ENCODE measurements at places on chromosomes 11 and 22.

- peaks cover 12% of the 10 kb centered on the region for H3K27me3 ChIP-seq
- DNase-seq: no peak
- H3K36me3 ChIP-seq: no peaks in the 10 kb centered on the region
These were observed 71.3 kb upstream of the FGF3 start for GRCh38 chr11:69890476-69890875.

GRCh38 chr11:86629045-86629706, 43.2 kb downstream of the ME3 start:
- DNase-seq: no peak
- H3K27me3 ChIP-seq: no peaks in the 10 kb centered on the region
- no peak overlapping the region for H3K27ac ChIP-seq
- no peaks in the 10 kb centered on the region for H3K4me1 ChIP-seq
- H3K36me3 ChIP-seq: no peaks in the 10 kb centered on the region

DNA sequence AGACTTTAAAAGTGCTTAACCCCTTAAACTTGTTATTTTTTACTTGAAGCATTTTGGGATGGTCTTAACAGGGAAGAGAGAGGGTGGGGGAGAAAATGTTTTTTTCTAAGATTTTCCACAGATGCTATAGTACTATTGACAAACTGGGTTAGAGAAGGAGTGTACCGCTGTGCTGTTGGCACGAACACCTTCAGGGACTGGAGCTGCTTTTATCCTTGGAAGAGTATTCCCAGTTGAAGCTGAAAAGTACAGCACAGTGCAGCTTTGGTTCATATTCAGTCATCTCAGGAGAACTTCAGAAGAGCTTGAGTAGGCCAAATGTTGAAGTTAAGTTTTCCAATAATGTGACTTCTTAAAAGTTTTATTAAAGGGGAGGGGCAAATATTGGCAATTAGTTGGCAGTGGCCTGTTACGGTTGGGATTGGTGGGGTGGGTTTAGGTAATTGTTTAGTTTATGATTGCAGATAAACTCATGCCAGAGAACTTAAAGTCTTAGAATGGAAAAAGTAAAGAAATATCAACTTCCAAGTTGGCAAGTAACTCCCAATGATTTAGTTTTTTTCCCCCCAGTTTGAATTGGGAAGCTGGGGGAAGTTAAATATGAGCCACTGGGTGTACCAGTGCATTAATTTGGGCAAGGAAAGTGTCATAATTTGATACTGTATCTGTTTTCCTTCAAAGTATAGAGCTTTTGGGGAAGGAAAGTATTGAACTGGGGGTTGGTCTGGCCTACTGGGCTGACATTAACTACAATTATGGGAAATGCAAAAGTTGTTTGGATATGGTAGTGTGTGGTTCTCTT, 2.8 kb downstream of the MALAT1 start:
- H3K4me1 ChIP-seq: peaks cover 35% of the 10 kb centered on the region
- H3K27me3 ChIP-seq: peaks cover 1% of the 10 kb centered on the region
- H3K36me3 ChIP-seq: peaks cover 33% of the 10 kb centered on the region
- DNase-seq: no peak

GRCh38 chr22:27405672-27406388, 395.7 kb downstream of the MN1 start:
- H3K4me1 ChIP-seq: peaks cover 4% of the 10 kb centered on the region
- H3K27ac ChIP-seq: no peak overlapping the region
- H3K4me3 ChIP-seq: no peak overlapping the region

- H3K4me3 ChIP-seq: no peak overlapping the region
- DNase-seq: no peak
- H3K36me3 ChIP-seq: no peaks in the 10 kb centered on the region
- H3K27ac ChIP-seq: no peak overlapping the region
These were observed 127.5 kb downstream of the SIK3 start for GRCh38 chr11:116970485-116971292.

DNA sequence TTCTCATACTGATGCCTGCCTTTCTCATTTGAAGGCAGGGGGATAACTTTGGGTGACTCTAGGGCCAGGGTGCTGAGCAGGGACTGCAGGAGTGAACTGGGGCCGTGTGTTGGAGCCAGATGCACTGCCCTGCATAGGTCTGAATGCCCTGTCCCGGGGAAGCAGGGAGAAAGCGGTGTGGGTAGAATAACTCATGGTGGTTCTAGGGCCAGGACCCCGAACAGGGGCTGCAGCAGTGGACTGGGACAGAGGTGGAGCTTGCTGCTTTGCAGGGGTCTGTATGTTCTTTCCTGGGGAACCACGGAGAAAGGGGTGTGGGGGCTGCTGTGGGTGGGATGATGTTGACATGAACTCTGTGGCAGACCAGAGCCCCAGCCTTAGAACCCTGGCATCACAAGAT, 52.9 kb downstream of the GAB4 start:
- H3K4me1 ChIP-seq: peaks cover 2% of the 10 kb centered on the region
- no peaks in the 10 kb centered on the region for H3K27me3 ChIP-seq
- H3K4me3 ChIP-seq: no peak overlapping the region
- DNase-seq: no peak

DNA sequence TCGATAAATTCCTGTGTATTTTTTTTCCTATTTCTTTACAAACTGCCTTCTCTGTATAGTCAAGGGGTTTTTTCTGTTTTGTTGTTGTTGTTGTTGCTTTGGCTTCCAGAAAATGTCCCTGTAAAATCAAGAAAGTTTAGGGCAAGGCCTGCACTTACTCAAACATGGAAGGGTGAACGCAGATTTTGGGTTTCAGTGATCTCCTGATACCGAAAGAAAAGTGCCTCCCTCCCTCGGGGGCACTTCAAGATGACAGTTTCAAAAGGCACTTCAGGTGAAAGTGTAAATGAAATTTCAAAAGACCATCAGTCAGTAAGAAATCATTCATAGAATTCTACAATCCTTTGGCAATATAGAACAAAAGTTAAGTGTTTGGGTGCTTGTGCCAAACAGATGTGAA, 43.4 kb upstream of the TMPRSS4 start:
- H3K27me3 ChIP-seq: no peaks in the 10 kb centered on the region
- H3K27ac ChIP-seq: no peak overlapping the region
- no peak for DNase-seq
- peaks cover 10% of the 10 kb centered on the region for H3K4me1 ChIP-seq
- H3K4me3 ChIP-seq: no peak overlapping the region

DNA sequence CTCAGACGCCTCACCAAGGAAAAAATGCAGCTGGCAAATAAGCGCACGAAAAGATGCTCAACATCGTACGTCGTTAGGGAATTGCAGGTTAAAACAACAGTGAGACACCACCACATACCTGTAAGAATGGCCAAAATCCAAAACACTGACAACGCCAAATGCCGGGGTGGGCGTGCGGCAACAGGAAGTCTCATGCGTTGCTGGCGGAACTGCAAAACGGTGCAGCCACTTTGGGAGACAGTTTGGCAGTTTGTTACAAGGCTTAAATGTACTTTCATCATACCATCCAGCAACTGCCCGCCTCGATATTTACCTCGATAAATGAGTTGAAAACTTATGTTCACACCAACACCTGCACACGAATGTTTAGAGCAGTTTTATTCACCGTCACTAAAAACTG, 7.5 kb upstream of the CTSD start:
- no peak for DNase-seq
- H3K27me3 ChIP-seq: peaks cover 1% of the 10 kb centered on the region
- peaks cover 33% of the 10 kb centered on the region for H3K4me1 ChIP-seq
- no peaks in the 10 kb centered on the region for H3K36me3 ChIP-seq
- no peak overlapping the region for H3K27ac ChIP-seq

- no peaks in the 10 kb centered on the region for H3K4me1 ChIP-seq
- H3K27me3 ChIP-seq: no peaks in the 10 kb centered on the region
- no peak for DNase-seq
- no peak overlapping the region for H3K27ac ChIP-seq
- H3K4me3 ChIP-seq: no peak overlapping the region
These were observed 83.0 kb downstream of the CDKN1C start for GRCh38 chr11:2802389-2803185.

All from activated CD4-positive, alpha-beta T cell treated with anti-CD3 and anti-CD28 coated beads, Interleukin-2, amount 10 ng/mL, durations not matched to agents 7 days and 5 days (primary cell).